ENCODE measurements at places on chromosomes 5 and 9.

GRCh38 chr9:3794635-3795034, 268.8 kb upstream of the RFX3 start:
- no peak for DNase-seq

DNA sequence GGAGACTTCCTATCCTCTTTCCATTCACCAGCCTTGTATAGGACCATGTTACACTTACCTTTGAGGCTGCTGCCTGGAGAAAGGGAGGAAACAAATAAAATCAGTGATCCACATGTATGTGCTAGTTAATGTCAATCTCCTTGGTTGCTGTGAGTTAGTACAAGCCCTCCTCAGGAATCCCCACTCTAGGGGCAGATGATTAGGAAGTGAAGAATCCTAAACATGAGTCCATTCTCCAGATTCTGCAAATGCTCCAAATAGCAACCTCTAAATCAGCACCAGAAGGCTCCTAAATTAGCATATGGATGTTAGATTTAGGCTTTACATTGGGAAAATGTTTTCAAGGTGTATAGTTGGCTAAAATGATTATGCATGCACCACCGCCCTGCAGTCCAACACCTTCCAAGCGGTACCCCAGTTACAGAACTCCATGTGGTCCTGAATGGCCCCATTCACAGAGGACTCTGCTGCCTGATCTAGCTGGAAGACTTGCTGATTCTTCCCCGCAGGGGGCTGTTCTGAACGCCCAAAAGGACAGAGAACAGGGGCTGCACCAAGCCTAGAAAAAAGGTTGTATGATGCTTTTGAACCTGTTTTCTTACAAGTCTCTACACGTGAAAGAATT, 123.2 kb downstream of the TLE1 start:
- DNase-seq: no peak

DNA sequence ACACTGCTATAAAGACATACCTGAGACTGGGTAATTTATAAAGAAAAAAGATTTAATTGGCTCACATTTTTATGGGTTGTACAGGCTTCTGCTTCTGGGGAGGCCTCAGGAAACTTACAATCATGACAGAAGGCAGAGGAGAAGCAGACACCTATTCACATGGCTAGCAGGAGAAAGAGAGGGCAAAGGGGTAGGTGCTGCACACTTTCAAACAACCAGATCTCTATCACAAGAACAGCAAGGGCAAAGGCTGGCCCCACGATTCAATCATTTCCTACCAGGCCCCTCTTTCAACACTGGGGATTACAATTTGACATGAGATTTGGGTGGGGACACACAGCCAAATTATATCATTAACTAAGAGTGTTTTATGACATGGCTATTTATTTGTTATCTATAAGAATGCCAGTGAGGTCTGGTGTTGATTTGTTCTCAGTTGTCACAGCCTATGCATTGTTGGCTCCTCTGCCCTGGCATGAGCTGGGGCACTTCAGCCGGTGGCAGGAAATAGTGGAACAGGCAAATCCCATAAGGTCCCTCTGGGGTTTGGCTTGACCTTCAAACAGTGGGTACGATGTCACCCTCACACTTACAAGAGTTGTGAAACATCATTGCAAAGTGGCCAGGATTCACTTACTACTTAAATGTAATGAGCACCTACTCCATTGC, 44.1 kb downstream of the SPARC start:
- no peak for DNase-seq

DNA sequence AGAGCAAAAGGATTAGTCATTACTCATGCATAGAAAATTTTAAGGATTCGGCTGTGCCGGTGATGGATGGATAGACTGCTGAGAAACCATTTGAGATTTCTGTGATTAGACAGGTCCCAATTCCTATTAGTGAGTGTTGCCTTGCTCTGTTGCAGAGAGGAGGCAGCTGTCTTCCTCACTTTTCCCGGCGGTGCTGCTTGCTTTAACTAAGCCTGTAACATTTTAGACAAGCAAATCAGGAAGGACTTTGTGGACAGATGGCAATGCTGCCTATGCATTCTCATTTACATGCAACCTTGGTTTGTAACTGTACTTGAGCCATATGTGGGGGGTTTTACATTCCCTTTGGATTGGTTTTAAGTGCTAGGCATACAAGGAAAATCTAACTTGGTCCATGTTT, 1176.3 kb downstream of the CDH18 start:
- DNase-seq: no peak

DNA sequence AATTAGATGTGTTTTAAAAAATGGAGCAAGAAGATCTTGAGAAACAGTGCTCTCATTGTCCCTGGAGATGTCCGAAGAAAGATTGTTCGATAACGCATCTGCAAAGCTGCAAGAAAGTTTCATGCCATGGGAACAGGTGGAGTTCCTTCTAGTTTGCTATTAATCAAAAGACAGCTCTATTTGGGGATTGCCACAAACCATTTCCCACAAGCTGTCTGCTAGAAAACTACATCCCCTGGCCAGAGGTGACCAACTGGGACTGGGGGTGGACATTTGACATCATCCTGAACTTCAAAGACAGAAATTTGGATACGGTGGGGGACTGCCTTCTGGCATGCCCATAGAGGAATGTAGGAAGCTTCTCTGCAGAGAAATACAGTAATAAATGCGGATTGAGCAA, 50.8 kb upstream of the OSMR start:
- no peak for DNase-seq
